Brain pericyte (primary cell): ENCODE measurements at places on chromosomes 7 and 10.

GRCh38 chr10:13536674-13537366 lies 8.0 kb upstream of the BEND7 start:
- DNase-seq = no peak

- DNase-seq = no peak
Observed at GRCh38 chr7:3092468-3092867, 48.8 kb upstream of the CARD11 start.

DNA sequence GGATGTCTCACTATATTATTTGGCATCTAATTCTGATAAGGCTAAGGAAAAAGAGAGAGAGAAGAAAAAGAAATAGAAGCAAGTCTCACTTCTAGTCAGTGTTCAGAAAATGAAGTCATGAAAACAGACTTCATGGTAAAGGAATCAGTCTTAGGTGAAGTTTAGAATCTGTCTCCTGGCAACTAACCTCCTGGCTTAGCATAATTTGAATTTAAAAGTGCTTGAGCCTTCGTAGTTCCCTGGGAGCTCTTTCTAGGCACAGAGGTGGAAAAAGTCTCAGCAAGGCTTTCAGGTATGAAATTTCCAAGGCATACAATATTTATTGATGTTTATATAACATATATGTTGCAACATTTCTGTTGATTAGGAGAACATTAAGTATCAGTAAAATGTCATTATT lies 10.4 kb downstream of the CHRM2 start:
- no peak for DNase-seq

- no peak for DNase-seq
Observed at GRCh38 chr7:41103331-41103730, 599.6 kb downstream of the INHBA start.

DNA sequence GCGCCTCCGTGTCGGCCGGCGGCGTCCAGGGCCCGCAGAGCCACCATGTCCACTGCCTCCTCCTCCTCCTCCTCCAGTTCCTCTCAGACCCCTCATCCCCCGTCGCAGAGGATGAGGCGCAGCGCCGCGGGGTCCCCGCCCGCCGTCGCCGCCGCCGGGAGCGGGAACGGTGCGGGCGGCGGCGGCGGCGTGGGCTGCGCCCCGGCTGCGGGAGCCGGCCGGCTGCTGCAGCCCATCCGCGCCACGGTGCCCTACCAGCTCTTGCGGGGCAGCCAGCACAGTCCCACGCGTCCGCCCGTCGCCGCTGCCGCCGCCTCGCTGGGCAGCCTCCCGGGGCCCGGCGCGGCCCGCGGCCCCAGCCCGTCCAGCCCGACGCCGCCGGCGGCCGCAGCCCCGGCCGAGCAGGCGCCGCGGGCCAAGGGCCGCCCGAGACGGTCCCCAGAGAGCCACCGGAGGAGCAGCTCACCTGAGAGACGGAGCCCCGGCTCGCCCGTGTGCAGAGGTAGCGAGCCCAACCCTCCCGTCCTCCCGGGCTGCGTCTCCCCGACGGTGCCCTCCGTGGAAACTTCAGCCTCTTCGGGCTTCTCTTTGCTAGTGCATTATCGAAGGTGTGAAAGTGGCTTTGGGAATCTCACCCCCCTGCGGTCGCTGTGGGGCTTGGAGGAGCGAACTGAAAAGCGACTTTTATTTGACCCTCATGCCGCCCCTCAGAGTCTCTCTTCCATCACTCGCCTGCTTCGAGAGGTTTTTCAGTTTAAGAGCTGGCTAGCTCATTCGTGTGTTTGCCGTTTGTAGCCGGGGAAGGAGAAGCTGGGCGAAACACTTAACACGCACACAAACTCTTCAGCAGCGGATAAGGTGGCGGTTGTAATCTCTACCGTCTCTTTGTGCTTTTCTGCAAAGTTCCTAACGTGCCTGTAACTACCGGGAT lies 975 bp downstream of the GLCCI1 start:
- DNase-seq = no peak

DNA sequence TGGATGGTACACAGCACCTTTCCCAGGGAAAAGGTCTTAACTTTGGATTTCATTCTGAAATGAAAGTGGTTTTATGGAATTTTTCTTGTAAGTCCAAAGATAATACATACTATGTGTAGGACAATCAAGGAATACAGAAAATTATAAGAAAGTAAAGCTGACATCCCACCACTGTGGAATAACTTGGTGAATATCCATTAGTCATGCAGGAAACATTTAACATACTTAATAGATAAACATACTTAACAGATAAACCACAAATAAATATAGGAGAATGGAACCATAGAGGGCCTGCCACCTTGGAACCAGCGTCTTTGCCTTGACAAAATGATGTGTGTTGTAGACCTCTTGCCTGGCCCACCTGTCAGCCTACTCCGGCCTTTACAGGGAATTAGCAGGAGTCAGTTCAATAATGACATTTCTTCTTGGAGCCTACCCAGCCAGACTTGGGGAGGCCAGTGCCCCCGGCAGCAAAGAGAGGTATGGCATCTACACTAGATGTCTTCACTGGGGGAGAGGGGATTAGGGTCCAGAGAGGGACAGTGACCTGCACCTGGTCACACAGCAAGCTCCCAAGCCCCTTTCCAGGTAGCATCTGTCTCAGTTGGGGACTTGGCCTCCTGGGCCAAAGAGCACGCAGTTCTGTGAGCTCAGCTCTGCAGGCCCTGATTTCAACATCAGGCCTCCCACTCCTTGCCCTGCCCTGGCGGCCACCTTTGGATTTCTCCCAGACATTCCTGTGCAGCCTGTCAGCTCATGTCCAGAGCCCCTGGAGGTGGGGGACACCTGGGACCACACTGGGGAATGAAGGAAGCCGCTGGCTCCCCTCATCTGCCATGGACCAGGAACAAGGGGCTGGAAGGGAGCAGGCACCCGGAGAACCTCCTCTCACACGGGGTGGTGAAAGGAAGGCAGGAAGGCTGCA lies 112.6 kb upstream of the PPIF start:
- DNase-seq = no peak

GRCh38 chr10:3716093-3716492 lies 68.9 kb downstream of the KLF6 start:
- DNase-seq = no peak

- DNase-seq = no peak
Observed at GRCh38 chr7:15558756-15559155, 3.1 kb downstream of the AGMO start.

DNA sequence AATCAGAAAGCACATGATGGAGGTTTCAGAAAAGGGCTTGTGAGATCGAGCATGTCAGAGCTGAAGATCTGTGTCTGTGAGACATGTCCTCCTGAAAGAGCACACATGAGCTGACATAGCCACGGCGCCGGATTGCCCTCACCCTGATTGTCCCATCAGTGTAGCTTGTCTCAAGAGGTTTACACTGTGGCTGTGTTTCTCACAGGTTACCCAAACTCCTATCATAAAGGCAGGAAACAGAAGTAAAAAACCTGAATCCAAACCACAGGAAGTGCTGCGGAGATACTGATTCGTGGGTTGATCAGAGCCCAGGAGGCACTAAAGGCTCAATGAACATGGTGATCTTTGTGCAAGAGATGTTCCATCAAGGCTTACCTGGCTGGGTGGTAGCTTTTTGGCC lies 3.9 kb upstream of the ATP6V0E2 start:
- DNase-seq = no peak

- no peak for DNase-seq
Observed at GRCh38 chr7:118794419-118794818, 569.9 kb downstream of the ANKRD7 start.

- no peak for DNase-seq
Observed at GRCh38 chr7:24862461-24862860, 105.2 kb upstream of the GSDME start.

- no peak for DNase-seq
Observed at GRCh38 chr10:84018826-84019225, 120.5 kb upstream of the GHITM start.

GRCh38 chr10:33091201-33091600 lies 133.2 kb upstream of the ITGB1 start:
- no peak for DNase-seq

- no peak for DNase-seq
Observed at GRCh38 chr7:157963526-157963925, 624.1 kb downstream of the PTPRN2 start.

- no peak for DNase-seq
Observed at GRCh38 chr10:59432207-59432900, 70.0 kb upstream of the FAM13C start.

GRCh38 chr10:58913717-58914116 lies 262.7 kb upstream of the PHYHIPL start:
- DNase-seq = no peak

DNA sequence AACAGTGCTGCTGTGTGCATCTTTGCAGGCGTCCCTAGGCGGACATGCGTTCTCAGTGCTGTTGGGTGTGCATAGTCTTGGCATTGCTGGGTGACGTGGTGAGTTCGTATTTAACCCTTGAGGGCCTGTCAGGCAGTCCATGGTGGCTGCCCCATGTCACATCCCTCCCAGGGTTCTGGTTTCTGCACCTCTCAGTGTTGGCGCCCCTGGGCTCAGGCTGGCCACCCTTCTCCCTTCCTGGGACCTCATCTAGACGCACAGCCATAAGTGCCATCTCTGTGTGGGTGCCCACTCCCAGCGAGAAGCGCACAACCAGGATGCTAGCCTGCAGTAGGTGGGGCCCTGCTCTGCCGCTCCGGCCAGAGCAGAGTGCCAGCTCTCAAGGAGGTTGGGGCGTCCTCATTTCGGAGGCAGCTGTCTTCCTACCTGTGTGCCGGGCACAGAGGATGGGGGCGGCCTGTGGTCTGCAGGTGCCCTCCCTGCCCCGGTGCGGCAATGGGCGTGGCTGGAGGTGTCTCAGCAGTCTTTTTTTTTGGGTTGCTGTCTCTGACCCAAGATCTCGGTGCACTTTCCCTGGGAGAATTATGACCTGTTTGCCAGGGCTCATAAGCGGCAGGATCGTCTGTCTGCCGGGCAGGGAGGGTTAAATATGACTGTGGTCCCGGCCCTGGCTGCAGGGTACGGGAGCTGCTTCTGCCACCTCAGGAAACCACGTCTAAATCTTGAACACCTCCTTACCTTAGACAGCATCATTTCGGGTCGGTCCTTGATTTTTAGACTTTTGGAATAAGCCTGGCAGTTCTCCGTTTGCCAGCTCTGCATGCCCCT lies 6.5 kb downstream of the INPP5A start:
- DNase-seq = no peak

DNA sequence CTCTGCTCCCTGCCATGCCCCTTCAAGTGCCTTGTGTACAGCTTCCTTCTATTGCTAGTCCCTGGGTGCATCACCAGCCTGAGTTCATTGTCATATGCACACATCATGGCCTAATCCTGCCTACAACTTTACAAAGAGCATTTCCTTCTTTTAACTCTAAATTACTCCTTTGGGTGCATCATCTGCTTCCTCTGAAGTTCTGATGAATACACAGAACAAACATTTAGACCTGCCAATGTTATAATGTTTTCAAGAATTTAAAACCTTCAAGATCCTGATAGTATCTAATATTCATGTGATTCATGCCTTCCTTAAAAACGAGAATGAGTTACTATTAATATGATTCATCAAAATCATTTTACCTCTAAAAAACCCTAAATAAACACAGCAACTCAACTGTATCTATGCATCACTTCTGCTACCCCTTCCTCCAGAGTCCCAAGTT lies 357.1 kb downstream of the MAGI2 start:
- no peak for DNase-seq

- DNase-seq = no peak
Observed at GRCh38 chr7:159145490-159145855, 806 bp upstream of the VIPR2 start.

DNA sequence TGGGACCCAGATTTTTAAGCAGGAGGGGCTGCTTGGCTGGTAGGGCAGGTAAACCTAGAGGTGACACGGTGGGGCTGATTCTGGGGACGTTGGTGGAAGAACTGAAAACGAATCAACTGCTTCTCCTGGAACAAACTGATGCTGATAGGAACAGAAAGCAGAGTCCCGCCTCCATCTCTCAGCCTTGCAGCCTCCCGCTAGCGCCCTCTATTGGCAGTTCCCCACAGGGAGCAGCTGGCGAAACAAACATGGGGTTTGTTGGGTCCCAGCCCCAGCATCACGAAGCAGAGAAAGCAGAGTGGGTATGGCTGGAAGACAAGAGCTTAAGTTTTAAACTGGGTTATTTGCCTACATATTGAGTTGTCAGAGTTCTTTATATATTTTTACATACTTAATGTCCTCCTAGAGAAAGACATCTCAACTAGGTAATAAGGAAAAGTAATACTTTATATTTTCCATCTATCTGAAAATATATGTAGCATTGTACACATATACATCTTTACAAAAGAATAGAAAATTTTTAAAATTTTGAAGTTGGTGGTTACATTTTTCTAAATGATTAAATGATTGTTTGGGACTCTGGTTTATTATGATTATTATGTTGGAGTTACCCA lies 42.3 kb upstream of the FOXI2 start:
- DNase-seq = no peak

- no peak for DNase-seq
Observed at GRCh38 chr7:23239698-23240097, 6.9 kb upstream of the GPNMB start.

DNA sequence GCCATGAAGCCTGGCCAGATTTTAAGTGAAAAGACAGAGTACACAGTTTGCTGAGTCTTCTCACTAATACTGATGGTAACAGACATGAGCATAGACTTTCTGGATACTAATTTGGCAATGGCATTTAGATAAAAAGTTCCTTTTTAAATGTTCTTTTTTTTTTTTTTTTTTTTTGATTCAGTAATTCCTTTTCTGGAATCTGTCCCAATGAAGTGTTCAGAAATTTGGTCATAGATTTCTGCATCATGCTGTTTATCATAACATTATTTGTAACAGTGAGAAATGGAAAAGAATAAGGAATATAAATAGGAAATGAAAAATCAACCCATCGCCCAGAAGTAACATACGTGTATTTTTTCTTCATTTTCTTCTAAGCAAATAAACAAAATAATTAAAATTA lies 354.9 kb downstream of the CALN1 start:
- DNase-seq = no peak

GRCh38 chr10:124064676-124065075 lies 28.7 kb downstream of the CHST15 start:
- DNase-seq = no peak

- no peak for DNase-seq
Observed at GRCh38 chr10:96225119-96225518, 46.2 kb downstream of the BLNK start.

GRCh38 chr7:80140388-80140787 lies 5.8 kb downstream of the GNAI1 start:
- no peak for DNase-seq

- no peak for DNase-seq
Observed at GRCh38 chr7:41867639-41868280, 164.9 kb upstream of the INHBA start.

DNA sequence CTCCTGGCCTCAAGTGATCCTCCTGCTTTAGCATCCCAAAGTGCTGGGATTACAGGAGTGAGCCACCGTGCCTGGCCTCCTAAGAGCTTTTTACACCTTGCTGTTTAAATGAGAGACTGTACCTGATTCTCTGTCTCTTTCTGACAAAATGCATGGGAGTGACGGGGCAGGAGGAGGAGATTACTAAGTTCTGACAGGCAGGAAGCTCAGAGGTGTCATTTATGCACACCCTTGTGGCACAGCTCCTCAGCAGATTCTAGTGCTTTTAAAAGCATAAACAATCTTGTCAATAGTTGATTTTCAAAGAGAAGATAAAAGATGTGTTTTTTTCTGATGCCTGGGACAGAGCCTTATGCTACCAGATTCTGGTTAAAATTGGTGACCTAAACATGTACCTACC lies 39.7 kb upstream of the STEAP4 start:
- no peak for DNase-seq
